ENCODE measurements at places on chromosomes 4 and X.

GRCh38 chr4:150126201-150126863 is 48.1 kb downstream of the DCLK2 start:
- peak; percentile 53 for DNase-seq

DNA sequence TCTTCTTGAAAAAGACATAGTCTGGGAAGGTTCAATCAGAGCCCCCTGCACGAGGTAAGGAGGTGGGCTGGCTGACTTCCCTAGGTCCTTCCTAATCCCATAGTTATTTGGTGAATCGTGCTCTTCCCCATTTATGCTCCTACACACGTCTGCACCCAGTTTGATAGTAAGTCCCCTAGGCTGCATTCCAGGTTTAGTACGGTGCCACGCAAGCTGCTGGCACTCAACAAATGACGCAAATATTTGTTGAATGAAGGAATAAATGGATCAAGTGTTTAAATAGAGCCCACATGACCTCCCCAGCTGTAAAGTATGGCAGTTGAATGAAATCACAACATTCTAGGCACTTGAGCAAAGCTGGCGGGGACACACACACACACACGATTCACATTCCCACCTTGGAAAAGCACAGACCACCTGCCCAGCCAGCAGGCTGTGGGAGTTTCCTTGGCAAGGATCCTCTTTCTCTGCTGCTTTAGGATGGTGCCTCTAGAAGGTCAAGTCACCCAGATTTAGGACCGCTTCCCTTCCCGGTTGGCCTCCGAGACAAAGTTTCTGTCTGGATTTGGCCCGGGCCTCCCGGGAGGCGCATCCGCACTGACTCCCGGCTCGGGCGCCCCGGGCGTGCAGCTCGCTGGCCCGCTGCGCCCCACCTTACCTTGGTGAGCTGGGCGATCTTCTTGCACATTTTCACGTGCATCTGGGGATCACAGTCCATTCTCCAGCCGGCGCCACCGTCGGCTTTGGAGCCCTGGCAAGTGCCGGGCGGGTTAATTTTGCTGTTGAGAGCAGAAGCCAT is 721 bp downstream of the FAM184B start:
- DNase-seq, result peak; percentile 43

DNA sequence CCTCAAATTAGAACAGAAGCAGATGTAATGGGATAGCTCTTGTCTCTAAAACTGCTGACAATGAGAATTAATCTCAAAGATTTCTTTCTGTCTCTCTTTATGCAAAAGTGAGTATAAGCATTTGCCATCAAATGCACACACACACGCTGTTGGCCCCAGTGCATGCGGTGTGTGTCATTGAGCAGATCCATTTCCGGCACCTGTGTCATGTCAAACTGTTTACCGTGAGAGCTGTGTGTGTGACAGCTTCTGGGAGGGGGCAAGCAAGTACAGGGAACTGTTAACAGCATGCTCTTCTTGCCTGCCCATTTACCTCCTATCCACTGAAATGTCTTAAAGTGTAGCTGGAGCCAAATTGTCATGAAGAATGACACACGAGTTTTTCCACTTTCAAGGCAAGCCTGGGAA is 297.9 kb upstream of the FAT4 start:
- DNase-seq, result no peak

DNA sequence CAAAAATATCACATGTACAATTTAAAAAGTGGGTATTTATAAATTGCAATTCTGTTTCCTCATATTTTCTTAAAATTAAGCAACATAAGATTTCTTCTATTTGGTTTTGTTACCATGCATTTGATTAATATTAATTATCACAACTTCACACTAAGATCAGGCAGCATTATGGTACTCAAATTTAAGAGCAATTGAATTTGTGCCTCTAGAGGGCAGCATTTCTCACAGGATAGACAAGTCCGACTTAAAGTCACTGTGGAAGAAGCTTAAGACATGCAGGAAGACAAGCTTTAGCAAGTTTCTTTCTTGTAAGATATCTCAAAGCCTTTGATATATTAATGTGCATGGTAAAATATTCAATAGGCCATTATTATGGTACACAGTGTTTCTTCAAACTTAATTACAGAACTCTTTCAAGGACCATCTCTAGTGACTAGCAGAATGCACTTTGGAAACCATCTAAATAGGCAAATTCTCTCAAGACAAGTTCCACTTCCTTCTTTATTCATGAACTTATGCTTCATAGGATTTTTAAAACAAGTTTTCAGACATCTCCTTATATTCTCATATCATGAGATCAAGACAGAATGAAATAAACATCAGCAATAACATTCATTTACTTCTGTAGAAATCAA is 35.0 kb downstream of the FBXW7 start:
- DNase-seq, result peak; percentile 90

- no peak for DNase-seq
These were observed 80.8 kb upstream of the TLR2 start for GRCh38 chr4:153603258-153603657.

- DNase-seq, result no peak
These were observed 2.5 kb downstream of the ARHGEF9 start for GRCh38 chrX:63782515-63782914.

- no peak for DNase-seq
These were observed 10.9 kb downstream of the RTL5 start for GRCh38 chrX:72120837-72121236.

DNA sequence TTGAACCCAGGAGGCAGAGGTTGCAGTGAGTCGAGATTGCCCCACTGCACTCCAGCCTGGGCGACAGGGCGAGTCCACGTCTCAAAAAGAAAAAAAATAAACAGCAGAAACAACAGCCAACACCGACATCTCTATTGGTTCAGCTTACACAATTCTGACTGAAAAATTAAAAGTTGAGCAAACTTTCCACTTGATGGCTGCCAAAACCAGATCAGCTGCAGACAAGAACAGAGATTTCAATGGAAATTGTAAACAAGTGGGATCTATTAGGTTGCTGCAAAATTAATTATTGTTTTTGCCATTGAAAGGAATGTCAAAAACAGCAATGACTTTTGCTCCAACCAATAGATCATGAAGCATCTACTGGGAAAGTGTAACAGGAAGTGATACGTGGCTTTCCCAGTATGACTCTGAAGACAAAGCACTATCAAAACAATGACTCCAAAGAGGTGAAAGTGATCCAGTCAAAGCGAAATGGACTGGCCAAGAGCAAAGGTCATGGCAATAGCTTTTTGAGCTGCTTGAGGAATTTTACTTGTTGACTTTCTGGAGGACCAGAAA is 26.3 kb downstream of the UPF3B start:
- peak; percentile 55 for DNase-seq

DNA sequence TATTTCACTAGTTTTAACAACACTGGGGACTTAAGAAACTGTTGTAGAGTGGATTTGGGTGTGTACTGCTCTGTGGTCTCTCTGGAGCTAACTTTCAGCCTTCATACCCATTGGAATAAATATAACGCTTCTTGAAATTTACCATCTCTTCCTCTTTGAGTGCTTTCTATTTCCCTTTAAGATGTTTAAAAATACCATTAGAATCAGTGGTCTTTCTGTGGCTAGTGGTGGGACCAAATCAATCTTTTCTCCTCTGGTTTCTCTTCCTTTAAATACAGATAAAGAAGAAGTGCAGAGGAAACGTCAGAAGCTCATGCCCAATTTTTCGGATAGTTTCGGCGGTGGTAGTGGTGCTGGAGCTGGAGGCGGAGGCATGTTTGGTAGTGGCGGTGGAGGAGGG is 92.0 kb downstream of the NFKB1 start:
- no peak for DNase-seq

DNA sequence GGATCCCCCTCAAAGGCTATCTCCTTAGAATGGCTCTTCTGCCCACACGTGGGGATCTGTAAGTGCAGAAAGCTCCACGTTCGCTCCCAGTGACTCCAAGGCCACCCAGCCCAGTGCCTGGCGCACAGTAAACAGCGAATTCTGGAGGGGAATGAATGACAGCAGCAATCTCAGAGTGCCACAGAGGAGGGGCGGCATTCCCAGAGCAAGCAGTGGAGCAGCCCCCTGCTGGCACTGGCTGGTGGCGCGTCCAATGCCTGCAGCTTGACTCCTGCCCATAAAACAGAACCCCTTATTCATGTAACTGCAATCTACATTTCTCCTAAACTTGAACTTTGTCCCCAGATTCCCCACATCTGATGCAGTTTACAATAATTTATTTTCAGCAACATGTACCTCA is 6.9 kb upstream of the HELT start:
- no peak for DNase-seq

GRCh38 chr4:114694770-114695169 is 96.2 kb downstream of the UGT8 start:
- DNase-seq, result peak; percentile 3

- no peak for DNase-seq
These were observed 70.4 kb upstream of the ELOVL6 start for GRCh38 chr4:110268790-110269189.

DNA sequence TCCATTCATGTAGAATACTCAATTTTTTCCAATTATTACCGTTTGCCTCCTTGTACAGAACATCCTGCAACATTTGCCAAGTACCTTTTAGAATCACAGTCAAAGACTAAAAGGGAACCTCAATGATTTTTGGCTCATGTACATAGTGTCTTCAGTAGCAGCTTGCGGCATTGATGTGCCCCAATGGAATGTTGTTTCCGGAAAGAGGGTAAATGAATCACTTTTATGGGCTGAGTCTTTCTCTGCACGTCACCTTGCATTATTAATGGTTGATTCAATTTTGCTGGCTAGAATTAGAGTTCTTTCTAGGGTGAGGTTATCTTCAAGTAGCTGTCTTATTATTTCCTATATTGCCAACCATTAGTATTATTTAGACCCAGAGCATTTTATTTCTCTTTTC is 116.9 kb upstream of the GABRA2 start:
- DNase-seq, result no peak

- peak; percentile 12 for DNase-seq
These were observed 114.4 kb downstream of the SH3KBP1 start for GRCh38 chrX:19772822-19773628.

DNA sequence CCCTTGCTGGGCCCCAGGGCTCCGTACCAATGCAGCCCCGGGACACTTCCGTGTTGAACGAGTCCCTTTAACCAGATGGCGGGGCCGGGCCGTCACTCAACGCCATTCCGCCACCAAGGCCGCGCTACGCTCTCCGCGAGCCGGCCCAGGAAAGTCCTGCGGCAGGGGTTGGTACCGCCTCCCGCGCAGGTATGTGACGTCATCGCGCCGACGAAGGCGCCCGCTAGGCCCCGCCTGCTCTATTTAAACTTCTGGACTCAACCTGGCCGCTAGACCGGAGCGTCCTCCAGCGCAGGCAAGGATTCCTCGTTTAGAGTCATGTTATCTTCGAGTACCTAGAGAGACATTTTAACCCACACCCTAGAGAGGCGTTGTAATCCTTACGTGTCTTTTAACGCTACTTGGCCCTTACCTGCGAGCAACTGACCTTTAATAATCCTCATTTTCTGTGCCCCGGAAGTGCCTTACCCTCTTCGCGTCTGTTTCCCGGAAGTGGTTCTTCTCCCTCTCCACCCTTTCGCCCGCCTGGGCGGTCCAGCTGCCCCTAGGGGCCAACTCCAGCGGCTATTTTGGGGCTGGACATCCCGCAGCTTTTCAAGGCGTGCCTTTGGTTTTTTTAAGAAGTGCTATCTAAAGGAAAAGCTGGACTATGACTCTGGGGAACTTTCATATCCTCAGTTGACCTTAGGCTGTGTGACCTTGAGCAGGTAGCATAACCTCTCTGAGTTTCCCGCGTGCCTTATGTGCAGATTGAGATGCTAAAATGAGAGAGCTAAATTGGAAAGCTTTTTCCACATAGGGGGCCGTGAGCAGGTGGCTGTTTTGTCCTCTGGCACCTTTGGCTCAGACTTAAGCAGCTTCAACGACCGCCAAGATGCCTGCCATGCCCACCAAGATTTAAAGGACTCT is at the start of gene PNPLA4:
Gene PNPLA4, minus strand, starts transcription at position 155 of the 909 bp plus-strand sequence. CDS start 1,294 bp downstream, outside the sequence.
- peak; percentile 86 for DNase-seq

GRCh38 chrX:66328950-66329596 is 165.0 kb downstream of the HEPH start:
- no peak for DNase-seq

DNA sequence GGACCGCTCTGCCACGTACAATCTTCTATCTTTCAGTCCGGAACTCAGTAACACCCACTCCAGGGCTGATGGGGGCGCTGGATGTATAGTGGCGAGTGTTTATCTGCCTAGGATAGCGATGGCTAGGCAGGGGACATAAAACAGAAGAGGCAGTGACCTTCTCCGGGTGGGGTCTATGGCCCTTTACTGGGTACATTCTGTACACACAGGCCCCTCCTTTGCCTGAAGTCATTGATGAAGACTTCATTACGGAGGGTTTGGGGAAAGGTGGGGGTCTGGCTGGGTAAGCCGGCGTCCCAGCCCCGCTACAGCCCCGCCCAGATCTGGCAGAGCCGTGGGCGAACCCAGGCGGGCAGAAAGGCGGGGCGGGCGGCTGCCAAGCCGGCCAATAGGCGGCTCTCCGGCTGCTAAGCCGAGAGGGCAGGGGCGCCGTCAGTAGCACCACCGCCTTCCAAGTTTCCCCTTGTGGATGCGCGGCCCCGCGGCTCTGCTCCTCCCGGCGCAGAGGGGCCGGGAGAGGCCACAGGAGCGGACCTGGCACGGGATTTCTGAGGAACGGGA is at the start of gene CHST7:
Gene CHST7, plus strand, starts transcription at position 435 of the 561 bp plus-strand sequence. CDS start 167 bp downstream, outside the sequence.
- DNase-seq, result peak; percentile 58

GRCh38 chrX:24166078-24166477 is 16.5 kb downstream of the ZFX start:
- DNase-seq, result no peak
